ENCODE measurements at places on chromosomes 11 and 22.

- no peak for DNase-seq
These were observed 4.5 kb downstream of the IFITM5 start for GRCh38 chr11:294780-295179.

GRCh38 chr22:38830026-38830844, 13.6 kb downstream of the NPTXR start:
- DNase-seq: no peak

- DNase-seq: no peak
These were observed 47.5 kb upstream of the CDON start for GRCh38 chr11:126109941-126110731.

DNA sequence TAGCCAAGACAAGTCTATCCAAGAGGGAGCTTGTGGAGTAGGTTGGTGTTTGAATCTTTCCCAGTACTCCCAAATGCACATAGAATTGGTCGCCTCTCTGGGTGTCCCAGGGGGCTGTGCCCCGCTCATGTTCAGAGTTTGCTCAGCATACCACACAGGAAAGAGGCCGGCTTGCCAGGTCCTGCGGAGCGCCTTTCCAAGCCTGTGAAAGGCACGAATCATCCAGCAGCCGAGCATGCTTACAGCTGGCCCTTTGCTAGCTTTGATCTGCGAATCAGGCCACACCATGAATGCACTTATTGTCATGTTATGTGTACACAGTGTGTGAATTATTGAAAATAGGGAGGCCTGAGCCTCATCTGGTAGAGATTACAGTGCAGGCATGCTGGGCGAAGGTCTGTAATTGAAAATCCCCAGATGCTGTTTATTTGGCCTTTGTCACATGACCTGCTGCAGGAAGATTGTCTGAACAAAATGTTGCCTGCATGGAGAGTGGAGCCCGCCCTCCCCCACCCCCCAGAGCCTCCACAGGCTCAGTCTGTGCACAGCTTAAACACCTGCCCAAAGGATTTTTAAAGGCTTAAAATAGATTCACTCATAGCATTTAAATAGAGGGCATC, 163.3 kb upstream of the RASSF10 start:
- no peak for DNase-seq

DNA sequence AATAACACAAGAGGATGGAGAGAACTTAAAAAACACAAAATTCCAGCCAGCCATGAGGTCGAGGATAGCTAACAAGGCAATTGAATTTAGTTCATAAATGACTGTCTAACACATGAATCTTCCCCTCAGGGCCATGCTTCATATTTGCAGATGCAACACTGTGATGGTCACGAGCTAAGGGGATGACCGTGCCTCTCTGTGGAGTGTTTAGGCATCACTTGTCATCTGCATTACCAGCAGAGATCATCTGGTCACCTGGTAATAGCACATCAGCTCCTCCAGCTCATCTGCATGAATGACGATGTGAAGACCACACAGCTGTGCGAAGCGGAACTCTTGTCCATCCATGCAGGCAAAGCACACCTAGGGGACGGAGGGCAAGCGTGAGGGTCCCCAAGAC, 20.9 kb upstream of the SLC25A1 start:
- no peak for DNase-seq

- DNase-seq: no peak
These were observed 1.2 kb downstream of the RAG2 start for GRCh38 chr11:36596880-36597279.

GRCh38 chr11:65646958-65647701, 9.2 kb downstream of the SIPA1 start:
- DNase-seq: no peak
